Kidney glomerular epithelial cell (primary cell): ENCODE measurements at places on chromosomes 11 and 22.

- DNase-seq: no peak
Observed at GRCh38 chr11:44140372-44140771, 44.9 kb downstream of the EXT2 start.

GRCh38 chr11:5626196-5626595 lies 1.4 kb downstream of the TRIM34 start:
- no peak for DNase-seq

DNA sequence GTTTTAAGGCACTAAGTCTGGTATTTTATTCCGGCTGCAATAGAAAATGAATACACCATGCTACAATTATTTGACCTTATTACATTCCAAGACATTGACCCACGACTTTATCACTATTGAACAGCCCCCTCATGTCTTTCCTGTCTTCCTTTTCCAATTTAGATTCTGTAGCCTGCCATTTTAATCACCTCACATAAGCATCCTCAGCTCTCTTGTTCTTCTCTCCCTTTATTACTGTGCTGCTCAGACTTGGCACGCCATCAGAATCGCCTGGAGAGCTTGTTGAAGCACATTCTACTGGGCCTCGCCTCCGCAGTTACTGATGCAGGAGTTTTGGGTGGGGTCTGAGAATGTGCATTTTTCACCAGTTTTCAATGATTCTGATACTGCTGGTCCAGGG lies 38.7 kb upstream of the SWAP70 start:
- DNase-seq: no peak

DNA sequence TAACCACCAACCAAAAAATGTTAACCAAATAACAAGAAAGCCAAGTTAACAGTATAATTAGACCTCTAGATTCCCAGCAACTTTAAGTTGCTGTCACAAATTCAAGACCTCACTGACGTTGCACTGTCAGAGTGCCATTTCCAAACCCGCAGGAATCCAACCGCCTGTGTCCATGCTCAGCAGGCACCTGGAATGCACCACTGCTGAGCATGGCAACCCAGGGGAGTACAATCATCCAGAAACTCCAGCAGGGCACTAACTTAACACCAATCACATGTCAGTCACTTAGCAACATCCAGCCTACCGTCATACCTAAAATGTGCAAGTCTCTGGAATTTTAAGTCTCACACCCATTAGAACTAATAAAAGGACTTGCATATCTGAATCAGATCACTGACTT lies 48.8 kb downstream of the SMCO4 start:
- peak; percentile 96 for DNase-seq

DNA sequence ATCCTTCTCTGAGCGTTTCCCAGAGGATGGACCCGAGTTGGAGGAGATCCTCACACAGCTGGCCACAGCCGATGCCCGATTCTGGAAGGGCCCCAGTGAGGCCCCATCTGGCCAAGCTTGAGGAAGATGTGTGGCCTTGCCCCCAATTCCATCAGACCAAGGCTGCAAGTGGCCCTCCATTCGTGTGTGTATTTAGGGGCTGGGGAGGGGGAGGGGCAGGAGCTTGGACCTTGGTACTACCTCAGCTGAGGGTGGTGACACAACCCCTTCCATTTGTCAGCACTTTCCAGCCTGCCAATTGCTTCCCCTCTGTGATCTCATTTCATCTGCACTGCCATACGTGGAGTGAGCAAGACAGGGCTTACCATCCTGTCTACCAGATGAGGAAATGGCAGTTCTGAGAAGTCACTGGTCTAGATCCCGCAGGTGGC lies 1.3 kb upstream of the BBS1 start:
- DNase-seq: no peak

GRCh38 chr22:35812600-35812999 lies 94.9 kb downstream of the APOL5 start:
- no peak for DNase-seq

GRCh38 chr11:9716275-9717039 lies 52.6 kb downstream of the SWAP70 start:
- no peak for DNase-seq
